Jurkat, Clone E6-1 (cell line): ENCODE measurements at places on chromosomes 11 and 22.

GRCh38 chr11:102900346-102900745, 25.6 kb upstream of the MMP12 start:
- no peak for DNase-seq

DNA sequence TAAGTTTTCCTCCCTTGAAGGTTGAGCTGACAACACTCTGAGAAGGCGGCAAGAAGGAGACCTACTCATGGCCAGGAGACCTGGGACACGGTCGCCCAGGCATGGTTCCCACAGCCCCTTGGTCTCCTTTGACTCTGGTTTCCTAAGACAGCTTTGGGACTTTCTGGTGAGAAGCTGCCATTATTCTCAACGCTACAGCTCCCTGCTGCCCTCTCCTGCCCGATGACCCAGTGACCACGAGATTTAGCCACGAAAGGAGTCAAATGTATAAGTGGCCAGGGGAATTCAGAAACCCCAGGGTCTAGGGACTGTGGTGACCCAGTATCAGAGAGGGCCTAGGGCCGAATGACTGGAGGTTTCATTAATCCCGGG, 699 bp upstream of the SDF2L1 start:
- DNase-seq, result no peak

DNA sequence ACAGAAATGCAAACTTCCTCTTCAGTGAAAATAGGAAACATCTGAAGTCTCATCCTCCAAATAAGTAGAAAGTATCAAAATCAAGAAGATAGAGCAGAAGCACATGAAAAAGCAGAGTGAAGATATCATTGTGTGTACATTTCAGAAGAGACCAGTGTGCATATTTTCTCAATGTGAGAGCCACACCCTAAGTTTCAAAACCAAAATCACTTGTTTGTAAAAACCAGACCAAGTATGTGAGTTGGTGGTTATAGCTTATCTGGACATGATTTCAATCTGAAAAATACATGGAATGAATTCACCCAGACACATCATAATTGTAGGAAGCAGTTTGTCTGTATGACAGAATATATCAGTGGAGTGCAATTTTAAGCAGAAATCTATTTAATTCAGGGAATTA, 536.0 kb downstream of the JRKL start:
- DNase-seq, result no peak

- DNase-seq, result no peak
Observed at GRCh38 chr22:16834971-16835370, 9.8 kb upstream of the XKR3 start.

GRCh38 chr11:103907548-103908455, 128.6 kb upstream of the DDI1 start:
- no peak for DNase-seq

GRCh38 chr22:27168681-27169080, 511.3 kb downstream of the MIAT start:
- no peak for DNase-seq

DNA sequence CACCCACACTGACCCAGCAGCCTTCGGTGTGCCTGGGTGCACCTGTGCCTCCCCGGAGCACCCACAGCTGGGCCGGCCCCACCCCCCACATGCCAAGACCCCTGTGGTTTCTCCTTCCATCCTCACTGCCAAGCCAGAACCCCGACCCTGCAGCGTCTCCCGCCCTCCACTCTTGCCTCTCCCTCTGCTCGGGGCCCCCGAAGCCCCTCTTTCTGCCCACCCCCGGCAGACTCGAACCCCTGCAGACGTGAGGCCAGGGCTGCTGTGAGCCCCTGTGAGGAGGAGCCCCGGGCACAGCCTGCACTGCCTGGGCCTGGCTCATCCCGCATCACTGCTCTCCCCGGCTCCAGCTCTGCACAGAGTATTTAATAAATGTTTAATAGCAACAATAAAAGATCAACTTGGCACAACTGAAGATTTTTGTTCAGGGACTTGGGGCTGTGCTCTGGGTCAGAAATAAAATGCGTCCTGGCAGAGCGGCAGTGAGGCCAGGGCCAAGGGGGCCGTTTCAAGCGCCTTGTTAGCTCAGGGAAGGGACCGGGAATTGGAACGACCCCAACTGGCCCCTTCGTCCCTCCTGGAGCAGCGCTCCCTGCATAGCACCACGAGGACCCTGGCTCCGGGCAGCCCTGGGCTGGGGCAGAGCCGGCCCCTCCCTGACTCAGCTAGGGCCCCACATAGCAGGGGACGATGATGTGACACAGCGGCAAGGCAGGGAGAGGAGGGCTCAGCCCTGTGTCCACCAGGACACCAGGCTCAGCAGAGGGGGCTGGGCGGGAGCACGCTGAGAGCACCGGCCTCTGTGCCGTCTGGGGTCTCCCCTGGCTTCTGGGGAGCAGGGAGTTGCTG, 520.8 kb downstream of the BRD1 start:
- no peak for DNase-seq

GRCh38 chr22:38465673-38466490, 2.0 kb upstream of the KDELR3 start:
- no peak for DNase-seq

DNA sequence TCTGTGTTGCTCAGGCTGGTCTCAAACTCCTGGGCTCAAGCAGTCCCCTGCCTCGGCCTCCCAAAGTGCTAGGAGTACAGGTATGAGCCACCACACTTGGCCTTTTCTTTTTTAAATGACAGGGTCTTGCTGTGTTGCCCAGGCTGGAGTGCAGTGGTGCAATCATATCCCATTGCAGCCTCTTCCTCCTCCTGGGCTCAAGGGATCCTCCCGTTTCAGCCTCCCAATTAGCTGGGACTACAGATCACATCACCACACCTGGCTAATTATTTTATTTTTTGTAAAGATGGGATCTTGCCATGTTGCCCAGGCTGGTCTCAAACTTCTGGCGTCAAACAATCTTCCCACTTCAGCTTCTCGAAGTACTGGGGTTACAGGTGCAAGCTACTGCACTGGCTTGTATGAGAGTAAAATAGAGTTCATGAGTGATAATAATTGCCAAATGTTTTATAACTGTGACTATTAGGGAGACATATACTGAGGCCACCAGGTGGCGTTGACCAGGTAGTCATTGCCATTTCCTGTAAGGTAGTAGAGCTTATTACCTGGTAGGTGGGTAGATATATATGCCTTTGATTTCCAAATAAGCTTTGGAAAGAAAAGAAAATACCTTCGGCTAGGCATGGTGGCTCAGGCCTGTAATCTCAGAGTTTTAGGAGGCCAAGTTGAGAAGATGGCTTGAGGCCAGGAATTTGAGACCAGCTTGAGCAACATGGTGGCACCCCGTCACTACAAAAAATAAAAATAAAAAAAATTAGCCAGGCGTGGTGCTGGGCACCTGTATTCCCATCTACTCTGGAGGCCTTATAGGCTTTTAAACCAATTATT, 5.4 kb downstream of the FDX1 start:
- DNase-seq, result no peak

GRCh38 chr22:37803195-37803638, 4.5 kb upstream of the GCAT start:
- no peak for DNase-seq

- no peak for DNase-seq
Observed at GRCh38 chr22:30609260-30610185, 2.5 kb downstream of the TCN2 start.

GRCh38 chr11:13367115-13367514, 89.5 kb downstream of the BMAL1 start:
- peak; percentile 15 for DNase-seq

GRCh38 chr11:62137276-62137861, 13.6 kb downstream of the INCENP start:
- no peak for DNase-seq

DNA sequence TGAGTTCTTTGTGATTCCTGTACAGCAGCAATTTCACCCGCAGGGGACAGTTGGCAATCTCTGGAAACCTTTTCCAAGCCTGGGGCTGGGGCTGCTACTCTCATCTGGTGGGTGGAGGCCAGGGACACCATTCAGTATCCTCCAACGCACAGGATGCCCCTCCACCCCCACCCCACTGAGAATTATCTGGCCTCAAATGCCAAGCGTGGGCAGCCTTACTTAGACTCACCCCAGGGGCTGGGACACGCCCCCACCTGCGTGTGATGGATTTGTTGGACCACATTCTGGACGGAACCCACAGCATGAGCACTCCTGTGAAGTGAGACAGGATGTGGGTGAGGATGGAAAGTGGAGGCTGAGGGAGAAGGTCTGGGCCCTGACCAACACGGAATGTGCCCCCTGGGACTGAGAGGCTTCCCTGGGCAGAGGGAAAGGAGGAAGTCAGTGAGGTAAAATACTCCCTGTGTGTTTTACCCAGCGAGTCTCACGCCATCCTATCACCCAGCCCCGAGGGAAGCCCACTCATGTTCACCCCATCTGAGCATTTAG, 13.7 kb downstream of the RASD2 start:
- DNase-seq, result no peak

DNA sequence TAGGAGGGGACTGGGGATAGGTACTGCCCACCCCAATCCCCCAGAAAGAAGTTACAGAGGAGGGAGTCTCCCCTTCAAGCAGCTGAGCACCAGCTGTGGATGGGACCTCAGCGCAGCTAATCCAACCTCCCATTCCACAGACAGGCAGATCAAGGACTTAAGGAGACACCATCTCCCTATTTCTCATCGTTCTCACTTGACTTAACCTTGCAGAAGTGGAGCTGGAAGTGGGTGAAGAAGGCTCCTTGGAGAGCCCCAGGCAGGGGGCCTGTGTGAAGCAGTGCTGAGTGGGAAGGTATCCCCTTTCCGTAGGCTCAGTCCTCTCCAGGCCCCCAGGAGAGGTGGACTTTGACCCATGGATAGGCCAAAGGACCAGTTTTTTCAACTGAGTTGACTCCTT, 27.3 kb downstream of the USP35 start:
- no peak for DNase-seq

- DNase-seq, result peak; percentile 100
Observed at GRCh38 chr11:6402561-6402981, 12.3 kb downstream of the SMPD1 start.

DNA sequence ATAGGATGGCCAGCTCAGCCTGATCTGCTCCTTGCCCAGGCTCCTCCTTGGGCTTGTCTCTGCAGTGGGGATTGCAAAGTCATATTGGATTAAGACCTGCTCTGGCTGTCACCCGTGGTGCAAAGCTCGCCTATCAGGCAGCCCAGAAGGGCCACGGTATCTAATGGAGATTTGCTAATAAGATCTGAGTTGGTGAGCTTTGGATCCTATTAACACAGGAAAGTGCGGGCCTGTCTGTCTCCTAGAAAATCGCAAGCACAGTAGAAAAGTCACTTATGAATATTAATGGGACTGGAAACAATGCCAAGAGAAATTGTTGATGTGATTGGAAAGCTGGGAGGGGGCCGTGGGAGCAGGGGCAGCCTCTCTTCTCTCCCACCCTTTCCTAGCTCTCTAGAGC, 72.8 kb downstream of the CHST1 start:
- no peak for DNase-seq

GRCh38 chr22:47176573-47177333, 414.3 kb downstream of the TBC1D22A start:
- DNase-seq, result no peak

- DNase-seq, result no peak
Observed at GRCh38 chr11:112248201-112248600, 12.5 kb downstream of the PLET1 start.

- no peak for DNase-seq
Observed at GRCh38 chr22:42885446-42885845, 28.4 kb upstream of the ARFGAP3 start.

GRCh38 chr11:57773026-57773598, 11.5 kb downstream of the CTNND1 start:
- no peak for DNase-seq
